ENCODE measurements at places on chromosomes 13 and 19. TPM values are rescaled to one million over a fixed set of nuclear protein-coding genes. Genes with fewer than 3 reads are reported as not detected.

GRCh38 chr19:28868836-28869235 lies 344.1 kb downstream of the UQCRFS1 start:
- no peak for DNase-seq

GRCh38 chr13:29855784-29856183 lies 5.4 kb upstream of the UBL3 start:
- no peak for DNase-seq

GRCh38 chr13:47033216-47033615 lies 136.4 kb upstream of the HTR2A start:
- DNase-seq, result no peak

DNA sequence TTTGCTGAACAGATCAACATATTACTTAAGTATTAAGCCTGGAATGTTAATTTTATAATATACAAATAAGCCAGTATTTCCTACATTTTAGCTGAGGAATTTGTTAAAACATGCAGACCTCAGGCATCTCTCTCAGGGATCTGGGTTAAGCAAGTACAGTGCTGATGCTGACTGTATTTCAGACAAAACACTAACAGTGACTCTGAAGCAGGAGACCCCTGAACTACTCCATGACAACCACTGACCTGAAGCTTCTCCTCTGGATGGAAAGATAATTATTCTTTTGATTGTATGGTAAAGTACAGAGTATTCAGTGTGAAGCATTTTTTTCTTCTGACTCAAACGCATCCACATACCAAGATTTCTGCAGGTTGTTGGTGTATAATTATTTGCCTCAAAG lies 680.8 kb downstream of the LIG4 start:
- DNase-seq, result no peak

GRCh38 chr13:101673360-101674105 lies 221.1 kb downstream of the ITGBL1 start:
- DNase-seq, result no peak

TGFBR3L gene
- 0.39 TPM for polyA plus RNA-seq

- DNase-seq, result no peak
These were observed 37.6 kb upstream of the RNF113B start for GRCh38 chr13:98214707-98215106.

ZNF69 gene
- polyA plus RNA-seq, result 17.3 TPM
